Stimulated activated CD8-positive, alpha-beta memory T cell treated with anti-CD3 and anti-CD28 coated beads, Interleukin-2, amount 100 ng/mL, for 1 hour (primary cell): ENCODE measurements at places on chromosomes 5 and 9.

DNA sequence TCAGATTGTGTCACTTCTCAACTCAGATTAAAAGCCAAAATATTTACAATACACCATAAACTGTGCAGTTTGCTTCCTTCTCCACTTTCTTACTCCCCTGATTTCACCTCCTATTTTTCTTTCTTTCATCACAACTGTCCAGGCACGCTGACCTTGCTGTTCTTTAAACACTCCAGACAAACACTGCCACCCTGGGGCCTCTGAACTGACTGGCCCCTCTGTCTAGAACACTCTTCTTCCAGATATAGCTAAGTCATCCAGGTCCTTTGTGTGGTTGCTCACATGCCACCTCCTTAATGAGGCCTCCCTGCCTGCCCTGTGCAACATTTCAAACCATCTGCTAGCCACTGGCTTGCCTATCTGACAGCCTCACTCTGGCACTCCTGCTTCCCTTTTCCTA is 46.6 kb downstream of the ATG10 start:
- DNase-seq, result no peak

- no peak for DNase-seq
Measured at GRCh38 chr9:90568667-90569066, 74.0 kb downstream of the DIRAS2 start.

DNA sequence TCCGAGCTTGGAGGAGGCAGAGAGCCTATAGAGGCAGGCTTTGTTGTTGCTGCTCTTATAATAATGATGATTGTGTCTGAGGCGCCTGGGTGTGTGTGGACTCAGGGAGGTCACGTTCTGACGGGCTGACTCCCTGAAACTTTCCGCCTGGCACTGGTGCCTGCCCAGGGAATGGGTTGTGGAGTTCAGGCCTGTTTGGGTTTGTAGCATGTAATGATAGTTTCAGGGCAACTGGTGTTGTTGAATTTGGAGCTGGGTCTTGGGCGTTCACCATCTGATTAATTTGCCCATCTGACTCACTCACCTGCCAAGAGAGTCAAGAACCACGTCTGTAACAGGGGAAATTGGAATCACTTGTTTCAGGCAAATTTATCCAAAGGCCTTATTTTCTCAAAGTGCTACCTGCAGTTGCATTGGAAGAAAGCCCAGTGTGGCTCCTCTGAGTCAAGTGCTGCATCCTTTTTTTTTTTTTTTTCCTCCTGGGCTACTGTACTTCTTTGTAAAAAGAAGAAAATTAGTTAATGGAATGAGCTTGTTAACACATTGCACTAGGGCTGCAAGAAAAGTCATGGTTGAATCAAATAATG is 386.5 kb downstream of the GADD45G start:
- no peak for DNase-seq

DNA sequence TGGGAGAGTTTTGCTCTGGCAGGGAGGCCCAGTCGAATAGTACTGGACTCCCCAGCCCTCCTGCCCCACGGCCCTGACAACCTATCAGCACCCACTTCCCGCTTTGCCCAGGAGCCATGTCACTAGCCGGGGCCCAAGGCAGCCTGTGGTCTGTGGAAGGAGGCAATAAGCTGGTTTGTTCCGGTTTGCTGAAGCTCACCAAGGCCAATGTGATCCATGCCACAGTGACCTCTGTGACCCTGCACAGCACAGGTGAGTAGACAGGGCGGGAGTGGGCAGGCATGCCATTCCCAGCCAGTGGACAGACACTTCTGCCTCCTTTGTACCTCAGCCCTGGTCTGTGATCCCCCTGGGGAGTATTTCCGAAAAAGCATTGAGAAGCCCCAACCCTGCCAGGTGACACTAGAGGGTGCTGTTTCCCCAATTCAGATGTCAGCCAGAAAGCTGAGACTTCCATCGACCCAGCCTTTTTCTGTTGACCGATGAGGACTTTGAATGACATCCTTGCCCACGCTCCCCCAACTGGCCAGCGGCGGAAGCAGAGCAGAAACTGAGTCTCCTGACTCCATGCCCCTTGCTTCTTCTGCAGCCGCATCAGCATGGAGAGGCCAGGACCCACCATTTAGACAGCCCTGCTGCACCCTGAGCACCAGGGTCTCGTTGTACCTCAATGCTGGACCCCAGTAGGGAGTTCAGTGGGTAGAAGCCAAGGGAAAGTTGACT is 9.6 kb downstream of the PCYOX1L start:
- no peak for DNase-seq

DNA sequence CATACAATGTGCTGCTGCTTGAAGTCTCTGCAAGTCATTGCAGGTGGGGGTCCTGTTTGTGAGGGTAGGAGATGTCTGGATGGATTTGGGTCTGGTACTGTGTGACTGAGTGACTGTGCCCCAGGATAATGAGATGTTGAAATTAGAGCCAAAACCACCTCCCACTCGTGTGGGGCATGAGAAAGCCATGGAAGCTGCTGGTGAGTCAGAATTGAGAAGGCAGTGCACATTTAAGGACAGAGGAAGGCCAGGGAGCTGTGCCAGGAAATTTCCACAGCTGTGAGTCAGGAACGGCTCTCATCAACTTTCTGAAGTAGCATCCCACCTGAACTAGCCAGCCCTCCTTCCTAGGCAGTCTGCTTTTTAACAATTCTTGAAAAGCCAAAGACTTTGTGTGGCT is 229.8 kb downstream of the DRD1 start:
- no peak for DNase-seq

DNA sequence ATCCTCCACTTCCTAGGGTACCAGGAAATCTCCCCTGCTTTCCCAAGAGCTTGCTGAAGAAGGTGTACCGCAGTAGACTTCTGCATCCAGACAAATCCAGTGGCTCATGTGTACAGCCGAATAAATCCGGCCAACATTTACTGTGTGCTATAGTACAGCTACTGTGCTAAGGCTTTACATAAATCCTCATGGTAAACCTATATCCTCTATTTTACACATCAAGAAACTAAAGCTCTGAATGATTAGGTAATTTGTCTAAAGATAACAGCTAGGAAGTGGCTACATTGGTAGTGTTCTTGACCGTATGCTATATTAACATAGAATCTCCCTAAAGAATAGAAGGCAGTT is 511 bp upstream of the WDR41 start:
- no peak for DNase-seq

- DNase-seq, result no peak
Measured at GRCh38 chr9:124467410-124468060, 17.3 kb downstream of the ADGRD2 start.

DNA sequence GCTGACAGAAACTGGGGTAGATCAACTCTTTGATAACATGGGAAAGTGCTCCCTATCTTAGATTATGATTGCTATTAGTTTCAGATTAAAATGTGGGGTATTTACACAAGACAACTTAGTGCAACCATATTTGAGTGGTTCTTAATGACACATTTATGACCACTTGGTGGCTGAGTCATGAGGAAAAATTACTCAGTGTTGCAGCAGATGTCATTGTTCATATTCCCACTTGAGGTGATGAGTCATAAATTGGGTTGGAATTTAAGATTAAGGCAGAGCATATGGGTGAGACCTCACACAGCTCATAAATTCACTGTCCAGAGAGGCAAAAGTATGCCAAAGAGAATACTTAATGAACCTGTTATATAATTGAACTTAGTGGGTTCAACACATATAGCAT is 408.3 kb downstream of the DMRT2 start:
- DNase-seq, result no peak

GRCh38 chr9:128138001-128138400 is 10.5 kb upstream of the PTGES2 start:
- DNase-seq, result no peak

- DNase-seq, result no peak
Measured at GRCh38 chr9:137175345-137175961, 3.6 kb upstream of the TMEM210 start.

DNA sequence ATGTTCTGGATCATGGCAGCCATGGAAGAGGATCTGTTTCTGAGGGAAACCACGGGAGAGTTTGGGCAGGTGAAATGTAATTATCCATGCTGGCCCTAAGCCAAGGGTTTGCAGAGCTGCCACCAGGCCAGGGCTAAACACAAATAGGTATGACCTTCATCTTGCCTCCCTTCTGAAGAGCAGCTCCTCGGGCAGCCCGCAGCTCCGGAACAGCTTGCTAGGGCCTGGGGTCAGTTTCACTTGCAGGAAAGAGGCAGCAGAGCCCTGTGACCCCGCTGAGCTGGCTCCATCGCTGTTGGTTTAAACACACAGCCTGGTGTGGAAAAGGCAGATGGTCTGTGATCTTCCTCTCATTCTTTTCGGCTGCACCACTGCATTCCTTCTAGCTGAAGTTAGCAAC is 141.4 kb downstream of the TMEM38B start:
- no peak for DNase-seq

- no peak for DNase-seq
Measured at GRCh38 chr5:155010881-155011280, 2.7 kb upstream of the KIF4B start.

- no peak for DNase-seq
Measured at GRCh38 chr9:101354143-101354764, 30.6 kb downstream of the BAAT start.

- DNase-seq, result no peak
Measured at GRCh38 chr5:100840789-100841188, 62.3 kb downstream of the ST8SIA4 start.

GRCh38 chr9:129964901-129965734 is 77.9 kb downstream of the FNBP1 start:
- DNase-seq, result no peak

- DNase-seq, result no peak
Measured at GRCh38 chr9:10235376-10235775, 377.4 kb downstream of the PTPRD start.

GRCh38 chr9:72882117-72882775 is 70.6 kb downstream of the ALDH1A1 start:
- DNase-seq, result no peak

GRCh38 chr9:13017260-13017659 is 242.4 kb downstream of the LURAP1L start:
- DNase-seq, result no peak

DNA sequence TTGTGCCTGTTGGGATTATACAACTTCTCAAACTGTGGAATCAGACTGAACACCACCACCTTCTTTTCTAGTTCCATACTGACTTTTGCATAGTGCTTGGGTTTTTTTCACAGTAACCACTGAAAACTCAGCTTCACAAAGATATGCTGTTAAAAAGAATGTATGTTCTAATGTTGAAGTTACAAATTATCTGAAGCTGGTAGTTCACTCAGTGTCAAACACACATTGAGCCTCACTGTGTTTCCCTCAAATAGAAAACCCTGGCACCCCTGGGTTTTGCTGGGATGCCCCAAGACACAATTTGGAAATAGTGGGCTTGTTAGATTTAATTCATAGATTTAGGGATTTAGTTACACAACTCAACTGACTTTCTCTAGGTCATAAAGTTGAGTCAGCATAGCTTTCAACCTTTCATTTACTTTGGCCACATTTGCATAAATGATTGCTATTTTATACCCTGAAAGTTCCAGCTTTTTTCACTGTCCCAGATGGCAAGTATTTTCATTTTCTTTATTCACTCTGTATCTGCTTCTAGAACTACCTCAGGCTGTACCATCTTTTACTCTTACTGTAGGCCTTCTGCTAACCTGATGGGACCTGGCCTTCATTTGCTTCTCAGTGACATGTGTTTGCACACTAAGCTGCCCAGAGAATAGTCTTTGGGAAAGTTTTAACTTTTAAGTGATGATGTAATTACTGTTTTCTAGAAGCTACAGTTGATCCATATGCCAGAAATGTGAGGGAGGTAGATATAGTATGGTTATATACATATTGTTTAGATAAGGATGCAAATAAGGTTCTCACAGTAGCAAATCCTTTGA is 115.1 kb downstream of the CDC42SE2 start:
- DNase-seq, result no peak

- DNase-seq, result no peak
Measured at GRCh38 chr9:85402551-85402950, 339.2 kb downstream of the AGTPBP1 start.
